Activated CD8-positive, alpha-beta memory T cell treated with anti-CD3 and anti-CD28 coated beads, Interleukin-2, amount 10 ng/mL, durations not matched to agents 7 days and 5 days (primary cell): ENCODE measurements at places on chromosomes 1 and 21. TPM values are rescaled to one million over a fixed set of nuclear protein-coding genes. Genes with fewer than 3 reads are reported as not detected.

Gene GIPC2
- 0.23 TPM for total RNA-seq

DNA sequence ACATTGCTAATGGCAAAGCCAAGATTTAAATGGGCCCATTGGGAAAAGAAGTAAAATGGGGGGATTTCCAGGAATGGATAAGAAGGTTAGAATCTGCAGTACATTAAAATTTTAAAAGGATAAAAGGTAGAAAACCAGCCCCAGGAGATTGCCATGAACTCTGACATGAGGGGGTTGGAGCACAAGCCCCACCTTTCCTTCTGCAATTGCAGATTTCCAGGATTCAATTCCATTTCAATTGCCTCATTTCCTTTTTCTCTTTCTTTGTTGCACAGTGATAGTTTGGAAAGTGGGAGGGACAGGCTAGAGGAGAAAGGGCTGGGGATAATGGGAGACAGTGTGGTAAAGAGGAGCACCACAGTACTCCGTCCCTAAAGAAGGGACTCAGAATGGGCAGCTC, 238.5 kb upstream of the RAB4A start:
- no peak for DNase-seq

DNA sequence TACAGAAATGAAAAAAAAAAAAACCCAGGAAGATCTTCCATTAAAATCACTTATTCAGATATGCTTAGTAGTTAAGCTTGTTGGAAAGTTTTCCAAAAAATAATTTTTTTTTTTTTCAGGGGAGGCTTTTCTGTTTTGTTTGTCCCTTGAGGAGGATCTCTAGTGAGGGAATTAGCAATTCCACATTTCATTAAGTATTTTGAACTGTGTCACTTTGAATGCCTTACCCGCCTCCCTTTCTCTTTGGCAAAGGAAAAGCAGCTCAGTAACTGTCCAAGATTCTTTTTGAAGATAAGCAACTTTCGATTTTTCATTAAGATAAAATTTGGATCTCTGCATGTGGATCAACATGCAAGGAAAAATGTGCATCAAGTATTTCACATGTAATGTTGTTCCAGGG, 1.8 kb downstream of the NTNG1 start:
- no peak for DNase-seq

DNA sequence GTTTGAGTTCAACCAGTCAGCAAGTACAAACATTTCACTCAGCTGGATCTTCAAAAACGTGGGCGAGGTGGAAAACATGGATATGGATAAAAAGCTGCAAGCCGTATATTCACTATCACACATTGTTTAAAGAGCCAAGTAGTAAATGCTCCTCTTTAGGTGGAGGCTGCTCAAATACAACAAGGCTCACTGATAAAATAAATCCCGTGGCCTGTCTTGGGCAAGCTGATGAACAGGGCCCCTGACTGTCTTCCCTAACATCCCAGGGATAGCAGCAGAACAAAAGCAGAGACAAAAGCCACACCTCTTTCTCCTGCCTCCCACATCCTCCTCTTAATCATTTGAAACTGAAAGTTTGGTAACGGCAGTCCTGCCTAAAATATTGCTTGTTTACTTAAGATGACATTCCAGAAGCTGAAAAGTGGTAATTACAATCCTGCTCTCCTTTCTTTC, 357.7 kb downstream of the TTLL7 start:
- no peak for DNase-seq

DNA sequence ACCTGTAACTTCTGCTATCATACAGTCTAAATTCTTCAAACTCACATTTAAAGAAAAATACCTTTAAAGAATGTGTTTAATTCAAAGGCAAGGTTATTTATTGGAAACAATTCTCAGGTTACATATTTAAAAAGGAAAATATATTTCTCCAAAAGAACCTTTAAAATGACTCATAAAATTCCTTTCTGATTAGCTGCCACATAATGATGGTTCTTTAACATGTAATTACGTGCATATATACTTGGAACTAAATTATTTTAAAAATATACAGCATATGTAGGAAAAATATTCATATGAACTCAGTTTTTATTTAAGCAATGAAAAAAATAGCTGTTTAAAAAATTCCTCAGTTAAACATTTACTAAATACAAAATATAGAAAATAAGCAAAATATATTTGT, 173.6 kb downstream of the COP1 start:
- no peak for DNase-seq

Gene TAS1R1
- total RNA-seq, result not detected

Gene RHOU
- 0.61 TPM for total RNA-seq

Gene IFI44L
- total RNA-seq, result 443 TPM

DNA sequence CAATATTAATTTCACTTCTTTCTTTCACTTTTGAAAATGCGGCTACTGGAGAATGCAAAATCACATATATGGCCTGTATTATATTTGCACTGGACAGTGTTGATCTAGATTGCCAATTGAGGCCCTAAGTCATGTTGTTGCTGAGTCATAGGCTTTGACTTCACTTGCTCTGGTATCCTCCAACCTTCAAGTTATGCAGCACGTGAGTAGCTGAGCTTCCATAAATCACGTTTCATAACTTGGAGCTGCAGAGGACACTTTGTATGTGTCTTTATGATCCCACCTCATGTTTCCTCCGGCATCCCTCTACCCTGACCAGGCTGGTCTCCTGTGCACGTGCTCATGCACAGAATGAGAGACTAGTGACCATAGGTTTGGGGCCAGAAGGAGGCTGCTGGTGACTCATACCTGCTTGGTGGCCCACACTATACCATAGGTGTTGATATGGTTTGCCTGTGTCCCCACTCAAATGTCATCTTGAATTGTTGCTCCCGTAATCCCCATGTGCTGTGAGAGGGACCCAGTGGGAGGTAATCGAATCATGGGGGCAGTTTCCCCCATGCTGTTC, 103.0 kb upstream of the TSPAN2 start:
- no peak for DNase-seq

Gene CADM3
- total RNA-seq, result not detected

DNA sequence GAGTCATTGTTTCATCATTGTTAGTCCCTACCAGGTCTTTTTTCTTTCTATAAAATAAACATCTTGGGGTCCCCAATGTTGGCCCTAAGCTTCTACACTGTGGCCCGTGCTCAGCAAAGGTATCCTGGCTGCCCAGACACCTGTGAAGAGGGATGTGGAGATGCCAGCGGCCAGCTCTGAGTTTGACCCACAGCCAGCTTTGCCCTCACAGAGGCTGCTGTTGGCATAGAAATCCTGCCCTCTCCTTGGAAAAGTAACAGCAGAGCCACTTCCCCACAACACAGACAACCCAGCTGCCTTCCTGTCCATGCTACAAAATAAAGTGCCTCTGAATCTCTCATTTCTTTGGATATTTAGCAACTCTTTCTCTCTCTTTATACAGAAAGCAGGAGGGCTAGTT, 6.0 kb downstream of the TRIM62 start:
- no peak for DNase-seq

DNA sequence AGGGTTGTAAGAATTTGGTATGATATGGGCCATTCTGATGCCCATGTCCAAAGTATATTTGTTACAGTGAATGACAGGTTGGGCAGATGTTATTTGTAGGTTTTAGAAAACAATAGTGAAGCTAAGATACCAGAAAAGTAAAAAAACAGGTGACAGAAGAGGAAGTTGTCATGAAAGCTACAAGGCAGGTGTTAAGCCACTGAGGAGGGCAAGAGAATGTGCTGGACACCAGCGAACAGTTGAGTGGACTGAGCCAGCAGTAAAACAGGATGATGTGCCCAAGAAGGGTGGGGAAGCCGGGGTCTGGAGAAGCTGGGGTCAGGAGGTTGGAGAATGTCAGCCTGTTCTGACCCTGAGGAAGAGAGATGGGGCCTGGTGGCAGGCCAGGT, 83.3 kb downstream of the DTL start:
- DNase-seq, result no peak

DNA sequence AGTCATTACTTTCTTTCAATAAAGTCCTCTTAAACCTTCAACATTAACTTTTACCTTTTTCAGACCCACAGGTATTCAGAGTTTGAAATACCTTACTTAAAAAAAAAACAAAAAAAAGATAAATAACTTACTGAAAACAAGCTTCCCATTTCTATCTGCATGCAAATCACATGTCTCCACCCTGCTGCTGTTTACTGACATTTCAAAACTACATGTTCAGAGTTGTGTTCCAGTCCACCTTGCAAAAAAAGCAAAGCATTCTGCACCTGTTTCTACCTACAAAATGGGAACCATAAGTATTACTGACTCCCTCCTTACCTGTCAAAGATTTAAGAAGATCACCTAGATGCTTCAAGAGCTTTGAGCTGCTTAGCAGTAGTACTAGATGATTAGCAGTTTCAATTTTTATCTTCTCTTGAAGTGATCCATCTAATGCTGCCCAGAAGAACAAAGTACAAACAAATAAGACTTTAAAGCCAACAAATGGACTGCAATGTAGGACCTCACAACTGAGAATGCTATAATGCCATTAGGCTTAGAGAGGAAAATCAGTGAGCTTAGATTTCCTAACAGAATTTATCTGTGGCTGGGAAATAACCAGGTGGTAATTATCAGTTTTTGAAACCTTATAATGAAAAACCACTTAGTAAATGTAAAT, 61.2 kb downstream of the ANKRD13C start:
- no peak for DNase-seq
